ENCODE measurements at places on chromosomes 16 and 17.

GRCh38 chr17:2959371-2960130 lies 103.9 kb downstream of the OR1D5 start:
- DNase-seq, result no peak

GRCh38 chr17:27793168-27793905 lies 7.0 kb downstream of the NOS2 start:
- no peak for DNase-seq

- DNase-seq, result no peak
These were observed 11.1 kb downstream of the CBFA2T3 start for GRCh38 chr16:88965826-88966480.

GRCh38 chr17:4235372-4236279 lies 28.2 kb downstream of the ANKFY1 start:
- DNase-seq, result no peak

DNA sequence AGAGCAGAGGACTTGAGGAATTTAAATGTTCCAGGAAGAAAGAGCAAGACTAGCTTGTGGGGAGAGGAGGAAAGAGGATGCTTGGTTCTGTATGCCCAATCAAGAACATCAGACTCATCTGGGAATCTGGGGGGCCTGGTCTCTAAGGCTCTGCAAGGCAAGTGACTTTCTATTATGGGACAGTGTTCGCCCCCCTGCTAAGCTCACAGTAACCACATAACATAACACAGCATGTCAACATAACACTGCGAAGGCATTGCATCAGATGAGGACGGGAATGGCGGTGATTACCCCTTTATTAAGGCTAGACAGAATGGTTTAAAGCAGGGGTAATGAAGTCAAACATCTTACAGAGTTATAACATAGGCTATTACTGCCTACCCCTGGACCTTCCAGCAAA lies 176.6 kb upstream of the IRX6 start:
- DNase-seq, result no peak

DNA sequence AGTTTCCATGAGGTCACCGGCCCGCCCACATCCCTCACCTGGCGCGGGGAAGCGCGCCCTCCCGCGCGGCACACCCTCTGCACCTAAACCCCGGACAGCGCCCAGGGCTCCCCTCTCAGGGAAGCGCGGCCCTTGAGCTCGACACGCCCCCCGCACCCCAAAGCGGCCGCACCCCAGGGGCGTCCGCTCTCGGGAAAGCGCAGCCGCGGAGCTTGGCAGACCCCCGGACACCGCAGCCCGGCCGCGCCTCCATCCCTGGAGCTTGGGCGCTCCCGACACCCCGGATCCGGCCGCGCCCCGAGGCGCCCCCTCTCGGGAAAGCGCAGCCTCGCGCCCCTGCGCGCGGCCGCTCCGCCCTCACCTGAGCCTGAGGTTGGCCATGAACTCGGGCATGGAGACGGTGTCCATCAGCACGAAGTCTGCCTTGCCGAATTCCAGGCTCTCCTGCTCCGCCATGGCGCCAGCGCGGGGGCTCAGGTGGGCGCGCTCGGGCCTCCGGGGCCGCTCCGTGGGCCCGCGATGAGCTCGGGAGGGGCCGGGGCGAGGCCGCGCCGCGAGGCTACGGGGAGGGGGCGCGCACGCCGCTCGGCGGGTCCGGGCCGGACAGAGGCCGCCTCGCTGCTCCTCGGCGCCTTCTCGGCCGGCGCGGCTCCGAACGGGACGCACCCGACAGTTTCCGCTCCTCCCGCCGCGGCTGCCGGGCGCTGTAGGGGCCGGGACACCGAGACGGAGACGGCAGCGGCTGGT lies at the start of gene MYO1D:
TSS of gene MYO1D (minus strand) at position 708 of the 747 bp plus-strand sequence. CDS start at position 456, 252 bp downstream.
- DNase-seq, result no peak

DNA sequence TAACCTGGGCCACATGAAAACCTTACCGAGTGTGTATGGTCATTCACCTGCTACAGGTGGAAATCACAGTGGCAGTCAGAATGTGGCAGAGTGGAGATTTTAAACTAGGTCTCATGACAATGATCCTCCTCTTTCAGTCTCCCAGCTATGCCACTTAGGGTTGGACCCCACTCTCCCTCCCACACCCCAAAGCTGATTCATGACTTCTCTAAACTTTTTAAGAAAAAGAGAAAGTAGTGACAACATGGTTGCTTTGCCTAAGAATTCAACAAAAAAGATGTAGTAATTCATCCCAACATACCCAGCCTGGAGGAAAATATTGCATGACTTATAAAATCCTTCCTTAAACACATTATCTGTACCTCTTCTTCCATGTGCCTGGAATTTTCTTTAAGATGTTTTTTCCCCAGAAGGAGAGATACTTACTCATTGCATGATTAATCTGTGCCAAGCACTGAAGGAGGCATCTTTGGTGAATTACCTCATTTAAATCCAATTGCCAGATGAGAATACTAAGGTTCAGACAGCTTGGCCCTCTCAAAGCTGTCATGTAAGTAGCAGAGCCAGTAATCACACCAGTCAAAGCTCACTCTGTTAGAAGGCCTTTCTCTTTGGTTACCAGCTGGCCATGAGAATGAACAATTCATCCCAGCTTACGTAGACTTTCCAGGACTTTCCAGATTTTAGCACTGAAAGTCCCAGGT lies 119.9 kb downstream of the COPRS start:
- DNase-seq, result no peak

GRCh38 chr17:7437950-7438614 lies 1.2 kb upstream of the FGF11 start:
- no peak for DNase-seq

DNA sequence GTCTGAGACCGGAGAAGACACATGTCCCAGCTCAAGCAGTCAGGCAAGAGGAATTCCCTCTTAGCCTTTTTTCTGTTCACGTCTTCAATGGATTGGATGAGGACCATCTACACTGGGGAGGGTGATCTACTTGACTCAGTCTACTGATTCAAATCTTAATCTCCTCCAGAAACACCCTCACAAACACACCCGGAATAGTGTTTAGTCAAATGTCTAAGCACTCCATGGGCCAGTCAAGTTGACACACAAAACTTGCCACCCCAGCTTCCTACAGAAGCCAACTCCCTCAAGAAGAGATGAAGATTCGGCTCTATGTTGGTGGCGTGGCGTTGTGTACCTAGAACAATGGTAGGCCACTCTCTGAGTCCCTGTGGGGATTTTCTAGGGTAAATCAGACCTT lies 22.5 kb upstream of the NKD1 start:
- no peak for DNase-seq

DNA sequence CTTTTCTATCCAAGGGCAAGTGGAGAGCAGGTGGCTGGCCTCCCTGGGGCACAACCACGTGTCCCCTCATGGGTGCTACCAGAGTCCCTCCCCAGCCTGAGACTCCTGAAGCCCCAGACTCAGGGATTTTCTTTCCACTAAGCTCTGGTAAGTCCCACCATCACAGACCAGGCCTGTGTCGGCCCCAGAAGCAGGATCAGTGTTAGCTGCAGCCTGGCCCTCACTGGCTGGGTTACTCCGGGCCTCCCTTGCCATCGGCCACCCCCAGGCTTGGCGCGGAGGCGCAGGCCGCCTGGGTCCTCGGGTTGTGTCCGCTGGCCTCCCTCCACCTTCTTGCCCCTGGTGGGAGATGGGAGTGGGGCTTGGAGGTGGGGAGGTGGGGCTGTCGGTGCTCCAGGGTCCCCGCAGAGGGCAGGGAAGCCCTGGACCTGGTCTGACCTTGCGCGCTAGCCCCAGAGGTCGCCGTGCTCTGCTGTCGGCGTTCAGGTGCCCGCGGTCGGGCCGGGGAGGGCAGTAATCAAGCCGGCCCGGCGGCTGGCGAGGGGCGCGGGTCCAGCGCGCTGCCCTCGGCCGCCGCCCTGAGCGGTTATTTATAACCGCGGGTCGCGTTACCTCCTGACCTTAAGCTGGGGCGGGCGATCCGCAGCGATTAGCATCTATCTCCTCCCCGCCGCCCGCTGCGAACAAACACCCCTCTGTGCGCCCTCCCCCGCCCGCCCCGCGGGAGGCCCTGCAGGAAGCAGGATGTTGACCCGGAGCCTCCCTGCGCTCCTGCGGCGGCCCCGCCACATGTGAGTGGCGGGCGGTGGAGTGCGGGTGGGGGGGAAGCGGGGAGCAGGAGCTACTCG lies 78.1 kb upstream of the TOB1 start:
- no peak for DNase-seq

- DNase-seq, result no peak
These were observed 44.7 kb downstream of the FZD2 start for GRCh38 chr17:44601973-44602372.

- DNase-seq, result peak; percentile 64
These were observed 33.1 kb upstream of the MEIOC start for GRCh38 chr17:44623070-44623725.

GRCh38 chr16:56257666-56258342 lies 66.5 kb downstream of the GNAO1 start:
- DNase-seq, result no peak

GRCh38 chr17:51200295-51200694 lies 34.1 kb downstream of the NME2 start:
- DNase-seq, result no peak

DNA sequence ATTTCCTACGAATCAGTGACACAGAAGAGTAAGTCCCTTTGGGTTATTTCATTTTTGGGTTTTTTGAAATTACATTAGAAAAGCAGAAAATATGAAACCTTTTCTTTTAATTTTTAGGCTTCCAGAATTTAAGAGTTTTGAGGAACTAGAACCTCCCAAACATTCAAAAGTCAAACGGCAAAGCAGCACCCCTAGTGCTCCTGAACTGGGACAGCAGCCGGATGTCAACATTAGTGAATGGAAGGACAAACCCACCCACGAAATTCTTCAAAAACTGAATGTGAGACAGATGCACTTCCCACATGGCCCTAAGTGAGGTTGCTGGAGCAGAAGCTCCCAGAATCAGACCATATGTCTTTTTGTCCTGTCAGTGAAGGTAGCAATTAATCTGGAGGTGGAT lies 199.4 kb downstream of the PHKB start:
- DNase-seq, result no peak

- no peak for DNase-seq
These were observed 17.7 kb upstream of the MEOX1 start for GRCh38 chr17:43679401-43679800.

DNA sequence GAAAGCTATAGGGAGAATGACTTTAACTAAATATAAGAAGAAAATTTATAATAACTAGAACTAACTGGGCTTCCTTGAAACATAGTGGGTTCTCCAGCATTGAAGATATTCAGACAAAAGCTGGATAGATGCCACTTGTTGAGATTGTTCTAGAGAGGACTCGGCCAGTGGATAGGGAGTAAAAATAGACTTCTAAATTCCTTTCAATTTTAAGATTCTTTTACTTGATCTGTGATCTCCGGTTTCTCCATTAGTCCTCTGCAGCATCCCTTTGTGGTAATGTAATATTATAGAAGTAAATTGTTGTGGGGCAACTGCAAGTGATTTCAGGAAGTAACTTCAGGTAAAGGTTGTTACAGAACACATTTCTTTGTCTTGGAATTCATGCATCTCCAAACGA lies 10.3 kb upstream of the RARA start:
- DNase-seq, result no peak

- no peak for DNase-seq
These were observed 29.8 kb upstream of the HS3ST3A1 start for GRCh38 chr17:13631529-13631928.

GRCh38 chr17:1111599-1112443 lies 68.0 kb downstream of the ABR start:
- no peak for DNase-seq

GRCh38 chr16:52470585-52470984 lies 76.4 kb downstream of the TOX3 start:
- DNase-seq, result no peak

- DNase-seq, result peak; percentile 74
These were observed 23.7 kb downstream of the ITPRIPL2 start for GRCh38 chr16:19137201-19138128.

DNA sequence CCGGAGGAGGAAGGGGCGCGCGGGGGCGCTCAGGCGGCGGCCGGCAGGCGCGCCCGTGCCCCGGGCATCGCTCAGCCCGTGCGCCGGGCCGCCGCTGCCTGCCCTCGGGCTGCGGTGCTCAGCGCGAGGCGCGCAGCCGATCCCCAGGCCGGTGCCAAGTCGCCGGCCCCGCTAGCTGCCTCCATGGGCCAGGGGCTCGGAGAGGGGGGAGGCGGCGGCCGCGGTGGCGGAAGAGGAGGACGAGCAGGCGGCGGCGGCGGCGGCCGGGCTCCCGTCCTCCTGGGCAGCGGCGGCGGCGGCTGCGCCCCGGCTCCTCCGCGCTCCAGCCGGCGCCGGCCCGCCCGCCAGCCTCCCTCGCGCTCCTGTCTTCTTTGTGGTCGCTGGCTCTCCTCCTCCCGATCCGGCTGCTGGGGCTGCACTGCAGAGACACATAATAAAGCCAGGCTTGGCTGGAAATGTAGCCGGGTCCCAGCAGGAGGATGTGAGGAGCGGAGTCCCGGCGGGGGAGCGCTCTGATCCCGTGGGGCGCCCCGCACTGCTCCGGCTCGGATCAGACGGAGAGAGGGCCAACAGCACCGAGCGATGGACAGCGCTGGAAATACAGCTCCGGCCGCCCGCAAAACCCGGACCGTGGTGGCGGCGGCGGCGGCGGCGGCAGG lies 889 bp upstream of the ZNF423 start:
- DNase-seq, result peak; percentile 70

DNA sequence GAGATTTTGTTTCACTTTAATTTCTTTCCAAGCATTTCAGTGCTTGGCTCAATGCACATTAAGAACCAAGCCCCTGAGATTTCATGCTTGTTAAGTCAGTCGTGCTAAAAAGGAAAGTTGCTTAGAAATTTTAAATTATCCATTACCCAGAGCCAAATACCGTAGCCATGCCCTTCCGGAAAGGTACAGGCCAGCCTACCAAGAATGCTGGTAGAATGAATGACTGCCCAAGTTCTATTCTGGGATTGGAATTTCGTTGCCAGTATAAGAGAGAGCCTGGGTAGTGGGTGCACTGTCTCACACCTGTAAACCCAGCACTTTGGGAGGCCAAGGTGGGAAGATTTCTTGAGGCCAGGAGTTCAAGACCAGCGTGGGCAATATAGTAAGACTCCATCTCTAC lies 194.0 kb downstream of the KATNIP start:
- no peak for DNase-seq

DNA sequence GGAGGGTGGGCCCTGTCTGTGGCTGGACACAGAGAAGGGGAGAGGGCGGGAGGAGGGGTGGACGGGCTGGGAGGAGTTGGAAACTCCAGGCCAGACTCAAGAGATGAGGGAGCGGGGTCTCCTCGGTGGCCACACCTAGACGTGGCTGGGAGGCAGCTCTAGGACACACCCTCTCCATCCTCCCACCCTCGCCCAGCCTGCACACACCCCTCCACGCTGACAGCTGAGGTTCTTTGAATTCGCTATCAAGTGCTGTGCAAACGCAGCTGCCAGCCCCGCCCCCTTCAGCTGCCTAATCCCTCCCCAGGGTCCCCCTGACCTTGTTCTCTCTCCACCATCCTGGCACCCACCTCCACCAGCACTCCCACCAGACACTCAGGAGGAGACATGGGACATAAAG lies 48.7 kb downstream of the DNAH17 start:
- DNase-seq, result no peak

GRCh38 chr17:65121916-65122806 lies 15.0 kb upstream of the RGS9 start:
- DNase-seq, result no peak

DNA sequence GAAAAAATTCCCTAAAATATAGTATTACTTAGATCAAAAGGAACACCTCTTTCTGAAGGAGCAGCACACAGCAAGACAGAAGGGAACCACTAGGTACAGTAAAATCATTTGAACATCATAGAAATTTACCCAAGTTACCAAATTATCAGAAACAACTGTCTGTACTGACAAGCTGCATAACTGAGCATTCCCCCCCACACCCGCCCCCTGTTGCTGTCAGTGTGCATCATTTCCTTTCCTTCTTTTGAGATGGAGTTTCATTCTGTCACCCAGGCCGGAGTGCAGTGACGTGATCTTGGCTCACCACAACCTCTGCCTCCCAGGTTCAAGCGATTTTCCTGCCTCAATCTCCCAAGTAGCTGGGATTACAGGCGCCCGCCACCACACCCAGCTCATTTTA lies 120.7 kb downstream of the TRIM37 start:
- no peak for DNase-seq
